ENCODE measurements at places on chromosomes 1 and 21.
A peak's percentile ranks its signal among the peaks of the same experiment; 100 is the strongest.

- no peak for DNase-seq
Observed at GRCh38 chr1:19689085-19689757, 24.5 kb downstream of the HTR6 start.

DNA sequence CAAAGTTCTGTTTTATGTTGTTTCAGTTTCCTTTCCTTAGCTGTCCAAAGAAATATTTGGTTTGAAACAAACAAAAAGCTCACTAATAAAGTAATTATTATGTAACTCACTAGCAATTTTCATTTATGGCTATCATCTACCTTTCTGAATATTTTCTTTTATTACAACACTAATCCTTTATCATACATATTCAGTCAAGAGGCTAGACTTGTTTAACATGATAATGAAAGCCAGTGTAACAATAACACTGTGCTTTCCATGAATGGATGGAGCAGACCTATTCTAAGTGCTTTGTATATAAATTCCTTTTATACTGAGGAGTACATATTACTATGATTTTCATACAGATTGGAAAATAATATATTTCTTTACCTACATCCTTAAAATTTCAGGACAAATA is 972.8 kb upstream of the ADGRL4 start:
- no peak for DNase-seq

DNA sequence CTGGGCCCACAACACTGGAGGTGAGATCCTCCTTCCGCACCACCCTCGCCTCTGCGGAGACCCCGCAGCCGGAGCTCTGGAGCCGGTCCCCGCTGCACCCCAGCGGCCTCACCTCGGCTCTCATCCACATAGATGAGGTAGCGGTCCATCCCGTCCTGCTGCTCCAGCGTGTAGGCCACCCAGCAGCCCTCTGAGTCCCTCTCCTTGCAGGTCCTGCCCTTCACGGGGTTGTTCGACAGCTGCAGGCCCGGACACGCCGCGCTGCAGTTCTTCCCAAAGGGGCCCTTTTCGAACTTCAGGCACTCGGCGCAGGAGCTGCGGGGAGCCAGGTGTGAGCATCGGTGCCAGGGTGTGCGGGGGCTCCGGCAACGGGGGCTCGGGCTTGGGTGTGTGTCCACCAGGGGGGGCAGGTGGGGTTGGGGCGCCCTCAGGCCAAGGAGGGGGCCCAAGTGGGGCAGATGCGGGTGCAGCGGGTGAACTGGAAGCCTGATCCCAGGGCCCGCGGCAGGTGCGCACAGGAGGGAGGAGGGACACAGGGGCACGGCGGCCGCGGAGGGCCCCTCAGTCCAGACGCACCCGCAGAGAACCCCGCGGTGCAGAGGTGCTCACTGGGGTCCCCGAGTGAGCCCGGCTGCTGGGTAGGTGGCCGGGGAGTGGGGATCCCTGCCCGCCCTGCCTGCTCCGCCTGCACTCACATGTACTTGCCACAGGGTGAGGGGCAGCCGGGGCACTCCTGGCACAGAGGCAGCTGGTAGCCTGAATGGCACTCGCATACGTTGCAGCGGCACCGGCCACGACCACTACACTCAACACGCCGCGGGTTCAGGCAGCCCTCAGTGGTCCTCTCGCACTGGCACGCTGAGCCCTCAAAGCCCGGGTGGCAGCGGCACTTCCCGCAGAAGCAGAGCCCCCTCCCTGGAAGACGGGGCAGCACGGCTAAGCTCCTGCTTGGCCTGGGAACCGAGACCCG is 15.4 kb upstream of the PTTG1IP start:
- no peak for DNase-seq

GRCh38 chr1:14369526-14370213 is 228.8 kb upstream of the KAZN start:
- DNase-seq, result no peak

- no peak for DNase-seq
Observed at GRCh38 chr21:42764443-42764760, 111.0 kb downstream of the PDE9A start.

DNA sequence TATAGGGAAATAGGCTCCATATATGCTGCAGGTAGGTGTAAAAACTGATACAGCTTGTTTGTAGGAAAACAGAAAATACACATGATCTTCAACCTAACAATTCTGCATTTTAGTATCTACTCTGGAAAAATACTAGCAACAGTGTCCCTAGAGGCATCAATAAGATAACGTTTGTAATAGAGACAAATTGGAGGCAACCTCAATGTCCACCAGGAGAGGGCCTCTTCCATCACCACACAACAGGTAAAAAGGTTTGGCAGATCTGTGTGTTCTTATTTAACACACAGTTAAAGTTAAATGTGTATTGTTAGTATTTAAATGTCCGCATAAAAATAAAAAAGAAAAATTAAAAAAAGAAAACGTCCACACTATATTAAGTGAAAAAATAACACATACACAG is 5.4 kb downstream of the EIF2D start:
- DNase-seq, result no peak

DNA sequence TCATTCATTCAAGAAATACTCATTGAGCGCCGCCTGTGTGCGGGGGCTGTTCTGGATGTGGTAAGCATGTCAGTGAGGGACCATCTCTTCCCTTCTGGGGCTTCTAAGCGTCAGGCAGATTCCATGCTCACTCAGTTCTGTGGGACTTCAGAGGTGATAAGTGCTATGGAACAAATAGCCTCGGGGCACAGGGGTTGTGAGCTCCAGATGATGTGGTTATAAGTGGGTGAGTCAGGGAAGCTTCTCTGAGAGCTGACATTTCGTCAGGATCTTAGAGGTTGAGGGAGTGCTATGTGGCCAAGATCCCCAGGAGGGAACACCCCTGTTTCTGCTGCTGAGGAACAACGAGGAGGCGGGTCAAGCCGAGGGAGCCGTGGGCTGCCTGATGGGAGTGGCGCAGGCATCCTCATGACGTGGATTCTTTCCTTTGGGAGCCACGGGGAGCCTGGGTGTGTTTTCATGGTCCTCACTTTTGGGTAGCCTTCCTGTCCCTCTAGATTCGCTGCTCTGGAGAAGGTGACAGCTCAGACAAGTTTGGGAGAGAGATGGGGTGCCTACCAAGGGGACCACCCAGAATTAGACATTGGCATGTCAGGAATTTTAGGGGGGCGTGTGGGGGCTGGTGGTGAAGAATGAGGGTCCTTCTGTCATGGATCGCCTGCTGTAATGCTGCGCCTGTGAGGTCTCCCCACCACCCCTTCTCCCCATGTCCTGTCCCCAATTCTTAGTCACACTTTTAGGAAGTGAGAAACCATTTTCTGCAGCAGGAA is 38.5 kb downstream of the HUNK start:
- no peak for DNase-seq

GRCh38 chr21:35427320-35428000 is 378.4 kb upstream of the RUNX1 start:
- DNase-seq, result no peak

GRCh38 chr1:151175041-151175741 is 590 bp downstream of the TMOD4 start:
- DNase-seq, result no peak

DNA sequence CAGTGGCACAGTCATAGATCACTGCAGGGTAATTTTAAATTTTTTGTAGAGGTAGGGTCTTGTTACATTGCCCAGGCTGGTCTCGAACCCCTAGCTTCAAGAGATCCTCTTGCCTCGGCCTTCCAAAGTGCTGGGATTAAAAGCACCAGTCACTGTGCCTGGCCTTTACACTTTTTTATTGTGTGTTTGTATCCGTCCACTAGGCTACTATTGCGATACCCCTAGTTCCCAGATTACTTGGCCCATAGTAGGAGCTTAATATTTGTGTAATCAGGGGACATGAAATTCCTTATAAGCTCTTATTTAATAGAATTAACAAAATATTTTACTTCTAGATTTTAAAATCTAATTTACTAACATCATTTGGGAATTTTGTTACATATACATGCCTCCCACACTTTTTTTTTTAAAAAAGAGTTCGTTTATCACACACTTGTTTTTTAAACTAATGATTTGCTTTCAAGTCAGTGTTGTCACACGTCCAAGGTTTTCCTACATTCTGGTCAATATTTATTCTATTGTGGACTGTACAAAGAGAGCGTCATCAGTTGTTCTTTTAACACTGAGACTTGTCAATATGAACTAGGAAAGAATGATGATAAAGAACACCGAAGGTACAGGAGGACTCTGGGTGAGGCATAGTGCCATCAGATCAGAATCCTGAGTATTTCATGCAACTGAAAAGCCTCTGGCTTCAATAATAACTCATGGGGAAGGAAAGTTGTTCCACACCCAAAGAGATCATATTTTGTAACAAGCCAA is 63.7 kb downstream of the LEPR start:
- DNase-seq, result no peak

DNA sequence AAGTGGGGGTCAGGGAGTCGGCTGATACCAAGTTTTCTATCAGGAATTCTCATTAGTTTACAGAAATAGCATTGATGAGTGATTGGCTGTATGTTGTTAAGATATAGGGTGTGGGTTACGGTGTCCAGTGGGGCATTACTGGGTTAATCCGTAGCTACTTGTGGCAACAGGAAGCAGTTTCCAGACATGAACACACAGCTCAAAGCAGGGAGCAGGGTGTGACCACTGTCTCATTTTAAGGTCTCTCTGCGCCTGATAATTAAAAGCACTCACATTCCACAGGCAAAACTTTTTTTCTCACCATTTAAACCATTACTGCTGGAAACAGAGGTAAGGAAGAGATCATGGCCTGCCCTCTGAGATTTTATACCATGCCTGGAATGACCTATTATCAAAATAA is 114.9 kb downstream of the SIK1 start:
- DNase-seq, result no peak

GRCh38 chr21:46161633-46162592 is 6.5 kb upstream of the FTCD start:
- peak; percentile 58 for DNase-seq

GRCh38 chr1:223405507-223405906 is 12.3 kb downstream of the CCDC185 start:
- no peak for DNase-seq

GRCh38 chr1:226457307-226457712 is 49.4 kb upstream of the PARP1 start:
- peak; percentile 71 for DNase-seq

DNA sequence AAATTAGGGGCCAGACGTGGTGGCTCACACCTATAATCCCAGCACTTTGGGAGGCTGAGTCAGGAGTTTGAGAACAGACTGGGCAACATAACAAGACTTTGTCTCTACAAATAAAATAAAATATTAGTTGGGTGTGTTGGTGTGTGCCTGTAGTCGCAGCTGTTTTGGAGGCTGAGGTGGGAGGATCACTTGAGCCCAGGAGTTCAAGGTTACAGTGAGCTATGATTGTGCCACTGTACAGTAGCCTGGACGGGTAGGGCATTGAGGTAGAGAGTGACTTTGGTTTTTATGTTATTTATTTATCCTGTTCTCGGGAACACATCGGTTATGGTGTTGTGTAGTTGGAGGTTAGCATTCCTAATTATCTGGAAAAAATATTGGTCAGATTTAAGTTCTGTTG is 19.5 kb downstream of the KIF1B start:
- DNase-seq, result no peak

- DNase-seq, result no peak
Observed at GRCh38 chr1:54973205-54973921, 7.1 kb upstream of the TMEM61 start.

DNA sequence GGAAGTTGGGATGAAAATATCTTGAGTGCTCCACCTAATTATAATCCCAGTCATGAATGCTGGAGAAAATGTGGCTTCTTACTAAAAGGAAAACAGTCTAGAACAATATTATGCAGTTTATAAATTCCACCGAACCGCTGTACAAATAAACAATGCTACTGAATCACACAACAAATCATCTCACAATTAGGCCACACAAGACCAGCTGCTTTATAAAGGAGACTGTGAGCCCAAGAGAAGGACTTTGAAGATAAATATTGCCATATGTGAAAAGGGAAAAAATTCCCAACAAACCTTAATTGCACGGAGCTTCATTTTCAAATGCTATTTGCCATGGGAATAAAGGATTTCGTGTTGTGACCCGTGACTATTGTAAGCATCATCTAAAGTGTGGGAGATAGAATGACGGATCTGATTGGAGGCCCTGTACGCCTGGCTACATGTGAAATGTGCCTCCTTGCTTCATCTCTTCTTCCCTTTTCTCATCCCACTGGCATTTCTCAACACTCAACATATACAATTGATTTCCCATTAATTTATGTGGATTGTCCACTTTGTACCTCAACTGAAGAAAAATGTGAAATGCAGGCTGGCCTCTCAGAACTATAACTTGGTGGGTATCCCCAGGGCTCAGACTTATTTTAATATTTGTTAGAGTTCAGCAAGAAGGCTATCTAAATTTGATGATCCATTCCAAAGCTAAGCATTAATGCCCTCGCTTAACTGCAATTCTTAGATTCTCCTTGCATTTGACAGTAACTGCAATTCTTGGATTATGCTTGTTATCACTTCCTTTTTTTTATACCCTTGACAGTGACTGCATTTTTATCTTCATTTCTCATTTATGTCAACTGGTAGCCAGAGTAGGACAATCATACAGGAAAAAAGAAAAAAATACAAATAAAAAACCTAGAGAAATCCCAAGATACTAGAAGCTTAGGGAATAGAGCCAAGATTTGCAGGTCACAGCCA is 122.3 kb downstream of the TGFB2 start:
- DNase-seq, result no peak

DNA sequence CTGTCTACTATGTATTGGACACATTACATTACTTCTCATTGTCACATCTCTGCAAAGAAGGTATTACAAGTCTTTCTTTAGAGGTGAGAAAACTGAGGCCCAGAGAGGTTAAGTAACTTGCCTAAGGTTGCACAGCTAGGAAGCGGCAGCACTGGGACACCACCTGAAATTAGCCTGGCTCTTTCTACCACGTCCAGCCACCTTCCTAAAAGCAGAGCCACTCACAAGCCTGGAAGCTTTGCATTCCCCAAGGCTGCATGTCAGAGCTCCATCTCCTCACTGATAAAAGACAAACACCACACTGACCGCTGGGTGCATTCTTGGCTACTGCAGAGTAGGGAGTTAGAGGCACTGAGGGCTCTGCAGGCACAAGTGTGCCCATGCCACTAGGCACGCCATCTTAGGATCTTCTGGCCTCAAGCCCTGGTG is 2.4 kb downstream of the CD247 start:
- DNase-seq, result no peak

DNA sequence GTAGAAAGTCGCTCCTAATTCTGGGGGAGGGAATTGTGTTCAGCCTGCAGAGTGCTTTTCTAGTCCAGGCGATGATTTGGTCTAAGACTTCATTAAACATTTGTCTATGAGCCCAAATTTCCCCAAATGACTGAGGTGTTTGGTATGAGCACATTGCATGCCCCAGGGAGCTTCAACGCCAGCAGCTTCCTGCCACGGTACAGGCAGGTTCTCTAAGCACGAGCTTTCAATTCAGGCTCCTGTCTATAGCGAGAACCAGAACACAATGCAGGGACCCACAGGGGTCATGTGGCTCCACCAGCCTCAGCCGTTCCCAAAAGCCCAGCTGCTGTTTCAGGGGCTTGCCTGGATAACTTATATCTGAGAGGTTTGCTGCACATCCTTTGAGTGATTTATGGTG is 34.1 kb upstream of the H6PD start:
- DNase-seq, result no peak

GRCh38 chr1:93592551-93592949 is 89.1 kb downstream of the BCAR3 start:
- DNase-seq, result no peak

- no peak for DNase-seq
Observed at GRCh38 chr1:187877220-187877619, 1048.5 kb downstream of the PLA2G4A start.

Measured in activated effector memory CD4-positive, alpha-beta T cell treated with anti-CD3 and anti-CD28 coated beads, Interleukin-2, amount 50 U/mL, for 16 hours (primary cell).